Ovary (tissue), 10 donors: ENCODE measurements at places on chromosomes 7 and 10. TPM values are rescaled to one million over a fixed set of nuclear protein-coding genes. Genes with fewer than 3 reads are reported as not detected.

Gene CREB5
- polyA plus RNA-seq = 4.3 TPM

Gene AKR1C8
- not detected for polyA plus RNA-seq

Gene TMEM213
- polyA plus RNA-seq = not detected

Gene GTF2IRD2
- polyA plus RNA-seq = 22.6 TPM

Gene TMEM236
- polyA plus RNA-seq = 0.12 TPM

Gene MKX
- polyA plus RNA-seq = 11.2 TPM

Gene FBXO24
- 0.63 TPM for polyA plus RNA-seq

Gene ANKRD22
- 0.63 TPM for polyA plus RNA-seq

Gene WEE2
- polyA plus RNA-seq = not detected

Gene NUTM2B
- polyA plus RNA-seq = not detected

Gene GSTO2
- polyA plus RNA-seq = 6.5 TPM

Gene GPR26
- not detected for polyA plus RNA-seq

Gene OR9A2
- not detected for polyA plus RNA-seq

Gene FAM20C
- polyA plus RNA-seq = 6.2 TPM

Gene AEBP1
- 283 TPM for polyA plus RNA-seq

Gene SNCG
- polyA plus RNA-seq = 13.7 TPM

Gene PRLHR
- polyA plus RNA-seq = 0.06 TPM

Gene GIMAP6
- polyA plus RNA-seq = 16.5 TPM

Gene MMP21
- 1.00 TPM for polyA plus RNA-seq

Gene ZNRF2
- polyA plus RNA-seq = 8.6 TPM
